Thoracic aorta (tissue), 2 donors: ENCODE measurements at places on chromosomes 4 and X. TPM values are rescaled to one million over a fixed set of nuclear protein-coding genes. Genes with fewer than 3 reads are reported as not detected.

CXorf49 gene
- not detected for total RNA-seq

SULT1E1 gene
- 0.54 TPM for total RNA-seq

PARM1 gene
- 127 TPM for total RNA-seq

SLC10A7 gene
- 10.3 TPM for total RNA-seq

DNA sequence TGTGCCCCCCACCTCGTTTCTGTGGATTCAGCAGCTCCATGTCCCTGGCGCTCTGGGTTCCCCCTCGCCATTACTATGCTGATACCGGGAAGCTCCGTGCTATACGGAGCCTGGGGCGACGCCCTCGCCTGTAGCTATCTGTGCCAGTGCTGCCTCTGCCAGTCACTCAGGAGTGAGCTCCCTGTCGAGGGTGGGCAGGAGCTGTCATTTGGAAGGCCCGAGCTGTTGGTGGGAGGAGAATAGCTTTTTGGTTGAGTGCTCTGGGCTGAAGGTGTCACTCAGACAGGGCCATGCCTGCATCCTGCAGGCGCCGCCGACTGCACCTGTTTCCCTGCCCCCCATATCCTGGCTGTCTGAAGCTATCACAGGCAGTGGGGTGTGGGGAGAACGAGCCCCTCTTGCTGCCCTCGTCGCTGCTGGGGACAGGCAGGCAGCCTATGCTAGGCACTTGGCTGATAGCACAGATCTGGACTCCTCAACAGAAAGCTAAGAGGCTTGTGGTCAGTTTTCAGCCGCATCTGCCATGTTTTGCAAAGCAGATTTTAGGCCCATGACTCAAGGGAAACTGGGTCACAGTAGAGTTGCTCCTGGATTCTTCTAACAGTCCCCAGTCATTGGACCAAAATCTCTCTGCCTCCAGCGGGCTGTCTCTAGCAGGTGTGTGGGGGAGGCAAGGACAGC is 31.8 kb downstream of the CPLX1 start:
- H3K4me1 ChIP-seq = peaks cover 21% of the 10 kb centered on the region
- H3K36me3 ChIP-seq = no peaks in the 10 kb centered on the region

- DNase-seq = no peak
- H3K27ac ChIP-seq = no peak overlapping the region
- H3K4me3 ChIP-seq = no peak overlapping the region
- H3K36me3 ChIP-seq = no peaks in the 10 kb centered on the region
- H3K27me3 ChIP-seq = no peaks in the 10 kb centered on the region
Measured at GRCh38 chr4:173801876-173802661, 272.0 kb upstream of the HAND2 start.

DNA sequence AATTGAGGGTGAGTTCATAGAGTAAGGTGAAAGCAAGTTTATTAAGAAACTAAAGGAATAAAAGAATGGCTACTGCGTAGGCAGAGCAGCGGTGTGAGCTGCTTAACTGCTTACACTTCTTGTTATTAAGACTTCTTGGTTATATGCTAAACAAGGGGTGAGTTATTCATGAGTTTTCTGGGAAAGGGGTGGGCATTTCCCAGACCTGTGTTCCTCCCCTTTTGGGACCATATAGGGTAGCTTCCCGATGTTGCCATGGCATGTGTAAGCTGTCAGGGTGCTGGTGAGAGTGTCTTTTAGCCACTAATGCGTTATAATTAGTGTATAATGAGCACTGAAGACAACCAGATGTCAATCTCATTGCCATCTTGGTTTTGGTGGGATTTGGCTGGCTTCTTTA is 126.5 kb downstream of the ARSF start:
- no peak overlapping the region for H3K27ac ChIP-seq
- H3K4me1 ChIP-seq = no peaks in the 10 kb centered on the region
- no peaks in the 10 kb centered on the region for H3K27me3 ChIP-seq
- no peaks in the 10 kb centered on the region for H3K36me3 ChIP-seq

- H3K27me3 ChIP-seq = no peaks in the 10 kb centered on the region
- H3K4me3 ChIP-seq = no peak overlapping the region
- no peak overlapping the region for H3K27ac ChIP-seq
Measured at GRCh38 chrX:76893930-76894329, 466.4 kb downstream of the MAGEE1 start.

DNA sequence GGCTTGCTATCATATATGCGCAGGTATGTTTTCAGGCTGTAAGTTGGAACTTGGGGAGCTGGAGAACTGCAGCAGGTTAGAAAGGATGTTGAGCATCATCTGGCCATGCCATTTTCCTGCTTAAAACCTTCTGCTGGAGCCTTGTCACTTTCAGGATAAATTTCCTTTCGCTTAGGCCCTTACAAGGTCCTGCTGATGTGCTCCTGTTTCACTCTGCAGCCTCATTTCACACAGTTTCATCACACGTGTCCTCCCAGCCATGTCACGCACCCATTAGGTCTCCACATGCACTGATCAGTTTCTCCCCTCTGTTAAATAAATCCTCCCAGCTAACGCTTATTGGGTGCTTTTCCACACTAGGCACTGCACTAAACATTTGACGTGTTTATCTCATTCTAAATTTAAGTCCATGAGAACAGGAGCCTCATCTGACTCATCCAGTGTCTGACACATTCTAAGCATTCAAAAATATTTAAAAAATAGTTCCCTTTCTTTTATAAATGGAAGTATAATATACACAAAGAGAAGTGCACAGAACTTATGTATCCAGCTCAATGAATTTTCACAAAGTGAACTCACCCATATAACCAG is 14.5 kb downstream of the SOD3 start:
- DNase-seq = no peak
- peaks cover 24% of the 10 kb centered on the region for H3K4me1 ChIP-seq
- H3K4me3 ChIP-seq = no peak overlapping the region

- H3K27ac ChIP-seq = no peak overlapping the region
- no peaks in the 10 kb centered on the region for H3K27me3 ChIP-seq
- no peak overlapping the region for H3K4me3 ChIP-seq
- DNase-seq = no peak
- H3K4me1 ChIP-seq = no peaks in the 10 kb centered on the region
- H3K36me3 ChIP-seq = no peaks in the 10 kb centered on the region
Measured at GRCh38 chr4:98706200-98706813, 47.9 kb upstream of the TSPAN5 start.

- no peaks in the 10 kb centered on the region for H3K4me1 ChIP-seq
- H3K27me3 ChIP-seq = no peaks in the 10 kb centered on the region
- no peak overlapping the region for H3K4me3 ChIP-seq
- DNase-seq = no peak
- no peak overlapping the region for H3K27ac ChIP-seq
Measured at GRCh38 chrX:116238093-116238492, 67.5 kb downstream of the AGTR2 start.

DNA sequence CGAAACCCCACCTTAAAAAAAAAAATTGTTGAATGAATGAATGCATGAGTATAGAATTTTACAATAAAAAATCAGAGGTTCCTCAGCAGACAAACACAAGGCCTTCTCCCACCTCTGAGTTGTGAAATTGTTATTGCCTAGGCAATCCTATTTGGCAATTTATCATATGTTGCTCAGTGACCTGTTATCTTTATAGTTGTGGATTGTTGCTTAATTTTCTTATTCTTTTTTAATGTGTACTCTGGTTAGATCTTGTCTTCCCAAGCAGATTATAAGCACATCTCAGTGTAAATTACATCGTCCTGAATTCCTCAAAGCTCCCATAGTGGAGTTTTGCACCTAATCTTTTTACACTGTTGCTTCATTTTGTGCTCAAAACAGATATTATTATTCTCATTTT is 71.9 kb downstream of the RBM47 start:
- no peak for DNase-seq
- no peaks in the 10 kb centered on the region for H3K36me3 ChIP-seq
- H3K27ac ChIP-seq = no peak overlapping the region
- H3K4me1 ChIP-seq = no peaks in the 10 kb centered on the region

- DNase-seq = no peak
Measured at GRCh38 chrX:69156638-69157037, 8.6 kb downstream of the PJA1 start.

DNA sequence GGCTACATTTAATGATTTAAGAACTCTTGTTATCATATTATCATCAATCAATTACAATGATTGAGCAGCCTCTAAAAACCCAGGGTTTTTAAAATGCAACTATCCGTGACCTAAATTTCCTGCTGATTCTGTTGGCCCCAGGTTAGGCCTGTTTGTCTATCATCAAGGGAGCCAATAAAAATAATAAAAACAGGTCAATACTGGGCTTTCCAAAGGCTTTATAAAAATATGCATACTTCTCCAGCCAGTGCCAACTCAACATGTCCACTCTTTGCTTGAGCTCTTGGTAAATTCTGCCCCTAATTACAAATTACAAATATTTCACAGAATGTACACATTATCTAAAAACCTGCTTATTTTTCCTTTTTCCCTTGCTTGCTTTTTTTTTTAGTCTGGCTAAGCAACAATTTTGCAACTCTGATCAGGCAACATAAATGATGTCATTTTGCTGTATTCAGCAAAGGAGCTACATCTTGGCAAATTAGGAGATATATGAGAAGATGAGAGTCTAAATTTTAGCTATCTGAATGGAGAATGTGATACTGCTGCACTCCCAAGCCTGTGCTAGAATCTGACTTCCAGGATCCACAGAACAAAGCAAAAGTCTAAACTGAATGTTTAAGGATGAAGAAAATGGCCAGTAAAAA is 204.0 kb downstream of the SCFD2 start:
- H3K36me3 ChIP-seq = no peaks in the 10 kb centered on the region
- no peak overlapping the region for H3K27ac ChIP-seq
- H3K27me3 ChIP-seq = no peaks in the 10 kb centered on the region
- H3K4me1 ChIP-seq = peaks cover 13% of the 10 kb centered on the region

- H3K36me3 ChIP-seq = no peaks in the 10 kb centered on the region
- DNase-seq = no peak
- no peak overlapping the region for H3K27ac ChIP-seq
- no peaks in the 10 kb centered on the region for H3K27me3 ChIP-seq
- H3K4me1 ChIP-seq = peaks cover 80% of the 10 kb centered on the region
Measured at GRCh38 chrX:154063234-154063633, 34.3 kb downstream of the MECP2 start.

GRCh38 chrX:140733766-140734342 is 24.3 kb downstream of the LINC00632 start:
- no peaks in the 10 kb centered on the region for H3K36me3 ChIP-seq
- no peaks in the 10 kb centered on the region for H3K4me1 ChIP-seq
- no peak for DNase-seq
- no peak overlapping the region for H3K4me3 ChIP-seq

GRCh38 chr4:113823291-113823659 is 61.7 kb upstream of the CAMK2D start:
- H3K4me3 ChIP-seq = no peak overlapping the region
- H3K27me3 ChIP-seq = no peaks in the 10 kb centered on the region
- peaks cover 9% of the 10 kb centered on the region for H3K4me1 ChIP-seq

DNA sequence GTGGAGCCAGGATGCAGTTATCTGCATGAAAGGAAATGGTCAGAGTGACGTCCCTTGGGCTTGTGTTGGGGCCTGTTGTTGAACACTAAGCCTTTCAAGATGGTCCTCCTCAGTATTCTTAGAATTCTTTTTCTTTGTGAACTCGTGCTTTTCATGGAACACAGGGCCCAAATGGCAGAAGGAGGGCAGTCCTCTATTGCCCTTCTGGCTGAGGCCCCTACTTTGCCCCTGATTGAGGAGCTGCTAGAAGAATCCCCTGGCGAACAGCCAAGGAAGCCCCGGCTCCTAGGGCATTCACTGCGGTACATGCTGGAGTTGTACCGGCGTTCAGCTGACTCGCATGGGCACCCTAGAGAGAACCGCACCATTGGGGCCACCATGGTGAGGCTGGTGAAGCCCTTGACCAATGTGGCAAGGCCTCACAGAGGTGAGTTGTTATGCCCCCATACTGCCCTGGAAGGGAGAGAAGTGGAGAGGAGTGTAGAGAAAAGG is at the start of gene BMP15:
BMP15 (plus strand) TSS at position 51 of the 492 bp plus-strand sequence; CDS start at position 100, 49 bp downstream.
- H3K36me3 ChIP-seq = no peaks in the 10 kb centered on the region
- DNase-seq = no peak
- H3K4me1 ChIP-seq = no peaks in the 10 kb centered on the region
- H3K27ac ChIP-seq = no peak within 1 kb of the TSS

- no peak for DNase-seq
- peak overlapping the region; percentile 64 for H3K27ac ChIP-seq
- H3K27me3 ChIP-seq = no peaks in the 10 kb centered on the region
- H3K36me3 ChIP-seq = peaks cover 19% of the 10 kb centered on the region
- peaks cover 22% of the 10 kb centered on the region for H3K4me1 ChIP-seq
Measured at GRCh38 chr4:147942729-147943128, 210.8 kb downstream of the ARHGAP10 start.

DNA sequence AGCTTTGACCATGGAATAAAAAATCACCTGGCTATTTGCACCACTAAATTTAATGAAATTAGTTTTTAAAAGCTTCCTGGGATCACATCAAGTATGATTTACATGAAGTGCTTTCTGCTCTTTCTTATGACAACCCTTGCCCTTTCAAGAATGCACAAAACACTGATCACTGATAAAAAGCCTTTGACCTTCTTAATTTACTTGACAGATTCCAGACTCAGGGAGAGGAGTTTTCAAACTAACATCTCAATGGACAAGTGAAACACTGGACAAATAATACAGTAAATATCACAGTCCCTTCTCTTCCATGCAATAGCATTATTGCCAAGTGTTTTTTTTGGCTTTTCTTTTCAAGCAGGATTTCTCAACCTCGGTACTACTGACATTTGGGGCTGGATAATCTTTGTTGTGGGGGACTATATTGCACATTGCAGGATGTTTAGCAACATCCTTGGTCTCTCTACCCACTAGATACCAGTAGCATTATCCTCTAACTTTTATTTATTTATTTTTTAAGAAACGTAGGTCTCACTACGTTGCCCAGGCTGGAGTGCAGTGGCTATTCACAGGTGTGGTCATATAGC is 86.3 kb downstream of the ZNF827 start:
- peaks cover 10% of the 10 kb centered on the region for H3K4me1 ChIP-seq
- no peak for DNase-seq
- no peaks in the 10 kb centered on the region for H3K36me3 ChIP-seq

DNA sequence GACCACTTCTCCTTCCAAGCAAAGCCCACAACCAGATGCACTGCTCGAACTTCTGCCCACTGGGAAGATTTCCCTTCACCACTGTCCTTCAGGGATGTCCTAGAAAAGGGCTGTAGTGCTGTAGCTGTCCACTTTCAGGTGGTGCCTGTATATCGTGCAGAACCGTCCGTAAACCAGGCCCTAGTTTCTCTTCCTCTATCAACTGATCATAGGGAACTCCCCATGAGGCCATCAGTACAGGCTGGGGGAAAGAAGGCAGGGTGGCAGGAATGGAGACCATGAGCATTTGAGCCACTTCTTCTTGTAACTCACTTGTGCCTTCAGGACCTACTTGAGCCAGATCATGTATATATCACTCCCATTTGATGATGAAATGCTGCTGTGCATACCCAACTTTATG is 57.3 kb upstream of the FAM9B start:
- no peak overlapping the region for H3K4me3 ChIP-seq
- DNase-seq = no peak
- H3K4me1 ChIP-seq = no peaks in the 10 kb centered on the region

GRCh38 chr4:147839200-147839599 is 107.3 kb downstream of the ARHGAP10 start:
- H3K27me3 ChIP-seq = no peaks in the 10 kb centered on the region
- no peak overlapping the region for H3K27ac ChIP-seq
- DNase-seq = no peak
- H3K4me1 ChIP-seq = peaks cover 88% of the 10 kb centered on the region
- no peaks in the 10 kb centered on the region for H3K36me3 ChIP-seq

GRCh38 chr4:2689825-2690700 is 66.1 kb downstream of the TNIP2 start:
- H3K4me1 ChIP-seq = peaks cover 9% of the 10 kb centered on the region
- H3K4me3 ChIP-seq = no peak overlapping the region
- no peak overlapping the region for H3K27ac ChIP-seq
- H3K36me3 ChIP-seq = peaks cover 37% of the 10 kb centered on the region

- no peak for DNase-seq
- H3K4me3 ChIP-seq = no peak overlapping the region
- H3K27me3 ChIP-seq = no peaks in the 10 kb centered on the region
- no peak overlapping the region for H3K27ac ChIP-seq
- H3K4me1 ChIP-seq = no peaks in the 10 kb centered on the region
- H3K36me3 ChIP-seq = no peaks in the 10 kb centered on the region
Measured at GRCh38 chrX:129161108-129161507, 362.2 kb downstream of the SMARCA1 start.
